ENCODE measurements at places on chromosomes 7 and 10. TPM values are rescaled to one million over a fixed set of nuclear protein-coding genes. Genes with fewer than 3 reads are reported as not detected.

MUC12 gene
- total RNA-seq, result not detected

UPK3B gene
- total RNA-seq, result not detected

MGMT gene
- total RNA-seq, result 13.1 TPM

CYP2W1 gene
- not detected for total RNA-seq

KIF20B gene
- total RNA-seq, result 8.8 TPM

SUN3 gene
- total RNA-seq, result not detected

SLC16A9 gene
- total RNA-seq, result 0.67 TPM

FAM180A gene
- not detected for total RNA-seq

FAM200A gene
- 5.7 TPM for total RNA-seq

ZNF503 gene
- total RNA-seq, result 1.7 TPM

IKZF5 gene
- 5.7 TPM for total RNA-seq

LIPJ gene
- total RNA-seq, result not detected

CALML3 gene
- not detected for total RNA-seq

EBLN1 gene
- total RNA-seq, result not detected

PCLO gene
- total RNA-seq, result 3.8 TPM

RNLS gene
- 2.6 TPM for total RNA-seq

ZWINT gene
- total RNA-seq, result 40.1 TPM

ZNF33B gene
- total RNA-seq, result 20.3 TPM

CYP3A4 gene
- total RNA-seq, result not detected

AKR1C1 gene
- 7.8 TPM for total RNA-seq

RNF32 gene
- not detected for total RNA-seq

CTNNA3 gene
- 0.29 TPM for total RNA-seq

PDGFA gene
- 61.3 TPM for total RNA-seq

NEURL1 gene
- total RNA-seq, result 0.33 TPM

KCNMA1 gene
- 0.19 TPM for total RNA-seq

ICA1 gene
- 52.3 TPM for total RNA-seq

ADAM8 gene
- 0.57 TPM for total RNA-seq

MMRN2 gene
- total RNA-seq, result 262 TPM

MYO3A gene
- total RNA-seq, result not detected

EPDR1 gene
- 1.3 TPM for total RNA-seq

CALCR gene
- not detected for total RNA-seq

FGL2 gene
- under 0.01 TPM for total RNA-seq

MCM10 gene
- total RNA-seq, result 5.6 TPM

ABLIM1 gene
- 198 TPM for total RNA-seq

SVIL gene
- total RNA-seq, result 78.1 TPM

ACSM6 gene
- total RNA-seq, result not detected

NKX1-2 gene
- not detected for total RNA-seq

TMEM225B gene
- total RNA-seq, result not detected

IFIT1B gene
- total RNA-seq, result not detected

DGKI gene
- 1.3 TPM for total RNA-seq

GRM3 gene
- total RNA-seq, result not detected

TAS2R40 gene
- total RNA-seq, result not detected

NDUFA5 gene
- total RNA-seq, result 27.4 TPM

OR13A1 gene
- not detected for total RNA-seq

C7orf57 gene
- total RNA-seq, result not detected

ARMH3 gene
- 7.3 TPM for total RNA-seq

KEL gene
- total RNA-seq, result not detected

EDRF1 gene
- total RNA-seq, result 23.6 TPM

CPA5 gene
- not detected for total RNA-seq

KDM7A gene
- total RNA-seq, result 8.1 TPM

CRPPA gene
- total RNA-seq, result 1.3 TPM

TUBAL3 gene
- total RNA-seq, result 1.3 TPM

LRMDA gene
- total RNA-seq, result 18.3 TPM

POLD2 gene
- total RNA-seq, result 87.9 TPM

NKX6-2 gene
- total RNA-seq, result not detected

GFRA1 gene
- 0.86 TPM for total RNA-seq

Measured in vein endothelial cell (primary cell).